ENCODE measurements at places on chromosomes 7 and 10.

DNA sequence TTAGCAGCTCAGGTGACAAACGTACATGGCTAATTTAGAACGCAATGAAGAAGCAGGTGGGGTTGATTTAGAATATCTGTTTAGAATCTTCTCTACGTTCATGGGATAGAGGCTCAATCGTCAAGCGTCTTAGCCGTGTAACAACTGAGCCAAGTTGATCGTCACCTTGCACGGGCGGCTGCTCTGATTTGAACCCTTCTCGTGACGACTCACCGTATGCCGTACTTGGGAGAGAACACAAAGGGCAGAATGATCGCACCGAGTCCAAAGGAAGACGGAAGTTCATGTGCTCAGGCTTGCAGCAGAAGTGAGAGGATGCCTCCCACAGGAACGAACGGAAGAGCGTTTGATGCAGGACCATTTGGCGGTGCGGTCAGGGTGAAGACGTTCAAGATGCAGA lies 108.3 kb upstream of the TCERG1L start:
- DNase-seq: no peak

- no peak for DNase-seq
Measured at GRCh38 chr10:89792187-89792586, 90.8 kb downstream of the KIF20B start.

- no peak for DNase-seq
Measured at GRCh38 chr10:15954188-15954587, 93.9 kb upstream of the MINDY3 start.

DNA sequence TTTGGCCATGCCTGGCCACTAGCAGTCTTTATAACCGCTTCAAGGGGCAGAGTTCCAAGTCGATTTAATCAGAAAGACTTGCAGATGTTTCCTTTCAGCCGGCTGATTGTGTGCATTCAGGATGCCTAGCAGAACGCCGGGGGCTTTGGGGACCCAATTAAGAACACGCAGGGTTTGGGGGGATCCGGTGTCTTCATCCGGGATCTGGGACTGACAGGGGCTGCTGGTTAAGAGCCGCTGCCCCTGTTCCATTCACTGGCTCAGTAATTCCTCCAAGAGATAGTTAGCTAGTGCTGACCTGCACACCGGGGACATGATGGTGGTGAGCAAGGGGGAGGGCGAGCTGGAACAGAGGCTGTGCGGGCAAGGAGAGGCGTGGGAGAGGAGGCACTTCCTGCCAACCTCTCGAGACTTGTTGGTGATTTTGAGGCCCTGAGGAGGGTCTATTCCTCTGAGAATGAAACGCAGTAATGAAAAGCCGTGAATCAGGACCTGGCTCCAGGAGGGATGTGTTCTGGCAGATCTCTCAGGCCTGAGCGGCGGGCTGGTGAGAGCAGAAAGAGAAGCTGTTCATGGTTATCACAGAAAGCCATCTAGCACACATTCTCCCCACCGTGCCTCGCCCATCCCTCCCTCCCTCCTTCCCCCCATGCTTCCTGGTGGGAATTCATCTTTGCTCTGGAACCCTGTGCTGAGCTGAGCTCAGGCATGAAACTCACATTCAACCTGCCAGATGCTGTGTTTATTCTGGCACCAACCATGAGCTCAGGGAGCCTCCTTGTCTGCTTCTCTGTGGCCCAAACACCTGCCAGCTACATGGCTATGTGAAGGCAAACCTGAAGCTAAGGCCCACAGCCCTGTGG lies 152.0 kb downstream of the CCDC3 start:
- DNase-seq: no peak

DNA sequence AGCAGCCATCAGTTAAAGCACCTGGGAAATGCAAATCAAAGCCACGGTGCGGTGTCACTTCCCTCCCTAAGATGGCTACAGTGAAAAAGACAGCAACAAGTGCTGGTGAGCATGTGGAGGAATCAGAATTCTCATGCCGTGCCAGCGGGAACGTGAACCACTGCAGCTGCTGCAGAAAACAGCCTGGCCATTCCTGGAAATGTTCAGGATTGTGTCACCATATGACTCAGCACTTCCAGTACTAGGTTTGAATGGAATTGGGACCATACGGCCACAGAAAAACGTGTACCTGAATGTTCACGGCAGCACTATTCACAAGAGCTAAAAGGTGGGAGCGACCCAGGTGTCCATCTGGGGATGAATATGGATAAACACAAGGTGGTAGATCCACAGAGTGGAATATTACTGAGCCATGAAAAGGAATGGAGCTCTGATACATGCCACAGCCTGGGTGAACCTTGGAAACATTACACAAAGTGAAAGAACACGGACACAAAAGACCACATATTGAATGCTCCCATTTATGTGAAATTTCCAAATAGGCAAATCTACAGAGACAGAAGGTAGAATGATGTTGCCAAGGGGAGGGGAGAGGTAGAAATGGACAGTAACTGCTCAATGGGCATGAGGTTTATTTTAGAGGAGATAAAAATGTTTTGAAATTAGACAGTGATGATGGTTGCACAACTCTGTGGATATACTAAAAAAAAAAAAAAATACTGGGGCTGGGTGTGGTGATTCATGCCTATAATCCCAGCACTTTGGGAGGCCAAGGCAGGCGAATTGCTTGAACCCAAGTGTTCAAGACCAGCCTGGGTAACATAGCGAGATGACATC lies 61.6 kb downstream of the MICALL2 start:
- no peak for DNase-seq

GRCh38 chr10:123666318-123667236 lies at the start of gene GPR26:
Gene GPR26, plus strand, starts transcription at chr10:123666355. Its CDS starts 53 bp downstream, at chr10:123666408.
- no peak for DNase-seq

DNA sequence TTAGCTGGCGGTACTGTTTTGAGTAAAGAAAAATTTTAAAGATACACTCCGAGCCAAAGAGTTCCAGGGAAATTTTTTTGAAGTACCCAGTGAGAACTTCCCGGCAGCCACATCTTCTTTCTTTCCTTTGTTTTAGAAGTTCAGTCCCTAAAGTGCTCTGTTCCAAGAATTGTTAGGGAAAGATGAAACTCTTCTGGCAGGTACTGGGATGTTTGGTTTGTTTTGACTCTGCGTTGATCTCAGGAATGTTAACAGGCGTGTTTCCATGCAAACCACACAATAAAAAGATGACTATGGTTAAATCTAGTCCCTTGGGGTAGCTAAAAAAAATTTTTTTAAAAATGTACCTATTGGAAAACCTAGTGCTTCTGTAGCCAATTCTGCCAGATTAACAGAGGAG lies 224.7 kb upstream of the PHYHIPL start:
- no peak for DNase-seq

Measured in stimulated activated CD4-positive, alpha-beta T cell treated with anti-CD3 and anti-CD28 coated beads, Interleukin-1b, Interleukin-23, amount 100 ng/mL, for 1 hour (primary cell).